Brain microvascular endothelial cell (primary cell): ENCODE measurements at places on chromosomes 5 and 9.

DNA sequence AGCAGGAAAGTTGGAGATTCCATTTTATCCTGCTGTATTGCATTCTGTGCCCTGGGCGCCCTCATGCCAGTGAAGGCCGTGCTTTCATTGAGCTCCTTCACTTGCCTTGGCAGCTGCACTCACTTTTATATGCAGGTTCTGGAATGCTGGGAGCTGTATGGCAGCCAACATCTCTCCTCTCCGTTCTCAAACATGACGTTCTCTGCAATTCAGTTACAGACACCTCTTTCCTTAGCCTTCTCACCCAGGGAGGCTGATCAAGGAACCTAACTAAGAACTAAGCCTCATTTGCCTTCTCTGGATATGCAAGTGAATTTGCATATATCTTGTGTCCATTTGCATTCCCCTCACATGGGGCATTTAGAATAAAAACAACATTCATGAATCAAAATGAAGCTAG lies 29.4 kb upstream of the PURA start:
- no peak for DNase-seq

DNA sequence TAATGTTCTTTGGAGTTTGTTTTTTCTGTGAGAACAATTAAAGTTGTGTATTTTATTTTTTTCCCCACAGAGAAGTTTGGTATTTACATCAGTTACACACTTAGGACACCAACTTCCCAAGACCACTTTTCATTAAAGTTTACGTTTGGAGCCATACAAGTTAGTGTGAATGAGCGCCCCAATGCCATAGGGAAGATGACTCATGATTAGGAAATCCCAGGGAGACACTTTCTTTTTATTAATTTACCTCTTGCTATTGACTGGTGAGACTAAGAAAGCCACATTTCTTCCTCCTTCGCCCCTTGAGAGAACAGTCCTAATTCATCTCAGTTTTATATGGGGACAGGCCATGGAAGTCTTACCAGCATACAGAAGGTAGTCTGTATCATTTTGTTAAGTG lies 57.1 kb downstream of the EDIL3 start:
- DNase-seq = no peak

GRCh38 chr5:73892806-73893205 lies 266.8 kb downstream of the ARHGEF28 start:
- peak; percentile 86 for DNase-seq

DNA sequence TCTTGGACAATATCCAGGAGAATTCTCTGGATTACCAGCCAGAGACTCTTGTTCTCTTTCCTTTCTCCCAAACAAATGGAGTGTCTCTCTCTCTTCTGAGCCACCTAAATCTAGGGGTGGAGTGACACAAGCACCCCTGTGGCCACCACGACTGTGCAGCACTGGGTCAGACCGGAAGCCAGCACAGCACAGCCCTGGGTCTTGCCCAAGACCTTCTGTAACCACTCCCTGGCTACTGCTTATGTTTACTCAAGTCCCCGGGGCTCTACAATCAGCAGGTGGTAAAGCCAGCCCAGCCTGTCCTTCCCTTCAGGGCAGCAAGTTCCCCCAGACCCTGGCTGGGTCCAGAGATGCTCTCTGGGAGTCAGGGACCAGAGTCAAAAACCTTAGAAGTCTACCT lies 110.0 kb upstream of the TUT7 start:
- no peak for DNase-seq

DNA sequence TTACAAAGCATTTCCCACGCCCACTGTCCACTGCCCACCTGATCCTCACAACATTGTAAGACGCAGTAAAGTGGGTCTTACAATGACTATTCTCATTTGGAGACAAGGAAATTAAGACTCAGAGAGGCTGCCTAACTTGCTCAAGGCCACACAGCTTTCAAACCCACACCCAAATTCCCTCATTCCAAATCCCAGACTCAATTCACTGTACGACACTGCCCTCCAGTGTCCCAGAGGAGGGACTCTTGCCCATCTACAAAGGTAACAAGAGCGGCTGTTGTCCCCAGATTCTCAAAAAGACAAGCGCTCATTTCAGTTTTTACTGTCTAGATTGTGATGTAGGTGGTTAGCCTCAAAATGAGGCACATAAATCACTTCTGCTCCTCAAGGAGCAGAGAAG lies 184.6 kb downstream of the ACTL7B start:
- DNase-seq = peak; percentile 14

- DNase-seq = no peak
Measured at GRCh38 chr5:171242521-171242920, 66.5 kb upstream of the TLX3 start.

DNA sequence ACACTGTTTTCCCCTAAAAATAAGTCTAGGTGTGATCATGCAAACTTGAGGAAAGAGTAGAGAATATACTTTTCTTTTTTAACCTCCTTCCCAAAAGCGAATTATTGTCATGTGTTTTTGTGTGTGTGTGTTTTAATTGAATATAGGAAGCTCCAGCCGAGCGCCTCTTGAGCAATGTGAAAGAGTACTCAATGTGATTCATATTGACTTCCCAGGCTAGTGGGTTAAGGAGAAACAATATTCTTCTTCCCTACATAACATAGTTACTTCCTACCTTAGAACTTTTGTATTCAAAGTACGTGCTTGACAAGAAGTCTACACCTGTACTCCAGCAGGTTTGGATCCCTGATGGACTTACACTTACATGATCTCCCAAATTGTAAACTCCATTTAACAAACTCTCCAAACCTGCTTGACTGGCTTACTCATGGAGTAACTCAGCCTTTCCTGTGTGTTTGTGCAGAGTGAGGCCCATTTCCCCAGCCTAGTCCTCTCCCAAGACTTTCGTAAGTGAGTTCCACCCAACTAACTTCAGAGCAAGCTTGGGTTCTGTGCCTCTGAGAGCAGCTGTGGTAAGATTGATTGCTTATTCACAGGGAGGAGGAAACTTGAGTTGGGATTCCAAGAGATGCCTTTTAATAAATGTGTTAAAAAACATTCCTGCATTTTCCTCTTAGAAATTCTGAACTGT lies 9.3 kb downstream of the SLC28A3 start:
- no peak for DNase-seq

DNA sequence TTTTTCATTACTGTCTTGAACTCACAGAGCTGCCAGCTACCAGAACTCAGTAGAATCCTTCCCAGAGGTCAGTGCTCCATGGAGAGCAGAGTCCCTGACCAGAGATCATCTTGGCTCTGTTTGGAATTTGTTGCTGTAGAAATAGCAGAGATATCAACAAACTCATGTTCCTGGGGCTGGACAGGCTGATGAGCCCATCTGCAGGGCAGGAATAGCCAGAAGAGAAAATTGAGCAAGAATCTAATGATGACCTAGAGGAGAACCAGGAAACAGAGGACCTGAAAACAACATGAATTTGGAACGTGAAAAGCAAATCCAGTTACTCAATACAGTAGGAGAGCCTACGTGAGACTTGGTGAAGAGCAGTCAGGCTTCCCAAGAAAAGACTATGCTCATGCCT lies 437.8 kb downstream of the PLK2 start:
- DNase-seq = no peak

DNA sequence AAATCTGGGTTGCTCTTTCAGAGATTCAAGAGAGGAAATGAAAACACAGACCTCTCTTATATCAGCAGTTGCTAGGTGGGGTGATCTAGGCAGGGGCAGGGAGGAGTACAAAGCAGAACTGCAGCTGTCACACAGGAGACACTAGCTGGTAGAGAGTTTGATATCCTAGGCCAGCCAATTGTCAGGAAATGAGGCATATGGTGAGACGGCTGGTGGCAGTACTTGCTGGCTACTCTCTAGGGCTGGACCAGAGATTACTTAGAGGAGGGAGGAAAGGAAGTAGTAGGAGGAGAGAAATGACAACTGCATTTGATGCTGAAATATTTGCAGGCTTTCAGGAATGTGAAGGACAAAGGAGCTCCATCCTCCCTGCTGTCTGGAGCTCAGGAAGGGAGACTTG lies 113.8 kb downstream of the TRIM32 start:
- DNase-seq = no peak

DNA sequence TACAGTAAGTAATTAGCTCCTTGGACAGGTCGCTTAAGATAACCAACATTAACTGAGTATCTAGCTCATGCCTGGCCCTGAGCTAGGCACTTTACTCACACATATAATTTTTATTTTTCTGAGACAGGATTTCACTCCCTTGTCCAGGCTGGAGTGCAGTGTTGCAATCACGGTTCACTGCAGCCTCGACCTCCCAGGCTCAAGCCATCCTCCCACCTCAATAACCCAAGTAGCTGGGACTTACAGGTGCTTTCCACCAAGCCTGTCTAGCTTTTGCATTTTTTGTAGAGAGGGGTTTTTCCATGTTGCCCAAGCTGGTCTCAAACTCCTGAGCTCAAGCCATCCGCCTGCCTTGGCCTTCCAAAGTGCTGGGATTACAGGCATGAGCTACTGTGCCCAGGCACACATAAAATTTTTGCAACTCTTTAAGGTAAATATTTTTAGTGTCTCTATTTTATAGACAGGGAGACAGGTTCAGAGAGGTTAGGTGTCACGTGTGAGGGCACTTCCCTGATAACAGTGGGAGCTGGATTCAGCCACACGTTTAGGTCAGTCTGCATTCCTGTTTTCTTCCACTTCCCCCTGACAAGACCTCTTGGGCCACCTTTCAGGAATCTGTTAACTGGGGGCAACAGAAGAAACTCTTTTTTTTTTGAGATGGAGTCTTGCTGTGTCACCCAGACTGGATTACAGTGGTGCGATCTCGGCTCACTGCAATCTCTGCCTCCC lies 18.2 kb downstream of the HBEGF start:
- DNase-seq = no peak

DNA sequence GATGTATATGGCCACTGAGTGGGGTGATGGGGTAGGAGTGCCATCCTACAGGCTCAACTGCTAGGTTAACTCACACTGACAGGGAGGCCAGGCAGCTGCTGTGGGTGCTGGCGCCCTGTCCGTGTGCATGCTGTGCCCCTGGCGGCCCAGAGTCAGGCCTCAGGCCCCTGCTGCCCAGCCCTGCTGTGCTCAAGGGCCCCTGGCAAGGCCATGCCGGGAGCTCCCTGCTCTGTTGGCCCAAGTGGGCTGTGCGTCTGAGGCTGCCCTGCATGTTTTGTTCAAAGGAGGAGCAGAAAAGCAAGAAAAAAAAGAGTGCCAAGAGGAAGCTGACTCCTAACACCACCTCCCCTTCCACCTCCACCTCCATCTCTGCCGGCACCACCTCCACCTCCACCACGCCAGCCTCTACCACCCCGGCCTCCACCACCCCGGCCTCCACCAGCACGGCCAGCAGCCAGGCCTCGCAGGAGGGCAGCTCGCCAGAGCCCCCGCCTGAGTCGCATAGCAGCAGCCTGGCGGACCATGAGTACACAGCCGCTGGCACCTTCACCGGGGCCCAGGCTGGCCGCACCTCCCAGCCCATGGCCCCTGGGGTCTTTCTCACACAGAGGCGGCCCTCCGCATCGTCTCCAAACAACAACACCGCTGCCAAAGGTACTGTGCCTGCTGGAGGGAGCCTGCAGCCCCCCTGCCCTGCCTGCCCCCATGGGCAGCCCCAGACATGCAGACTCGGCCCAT lies 100.1 kb downstream of the PHF2 start:
- DNase-seq = no peak

DNA sequence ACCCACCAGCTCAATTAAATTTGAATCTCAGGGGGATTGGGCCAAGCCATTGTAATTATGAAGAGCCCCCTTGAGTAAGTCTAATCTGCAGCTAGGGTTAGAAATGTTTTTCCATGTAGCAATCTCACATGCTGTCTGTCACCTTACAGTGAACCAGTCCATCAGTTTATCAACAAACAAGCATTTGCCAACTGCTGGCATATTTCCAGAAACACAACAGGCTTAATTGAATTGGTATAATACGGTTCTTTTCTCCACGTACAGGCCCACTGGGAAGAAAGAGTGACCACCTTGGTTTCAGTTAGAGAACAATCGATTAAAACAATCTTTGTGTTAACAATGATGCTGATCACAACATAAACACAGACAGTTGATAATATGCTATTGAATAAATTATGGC lies 67.4 kb downstream of the NSUN2 start:
- DNase-seq = no peak

DNA sequence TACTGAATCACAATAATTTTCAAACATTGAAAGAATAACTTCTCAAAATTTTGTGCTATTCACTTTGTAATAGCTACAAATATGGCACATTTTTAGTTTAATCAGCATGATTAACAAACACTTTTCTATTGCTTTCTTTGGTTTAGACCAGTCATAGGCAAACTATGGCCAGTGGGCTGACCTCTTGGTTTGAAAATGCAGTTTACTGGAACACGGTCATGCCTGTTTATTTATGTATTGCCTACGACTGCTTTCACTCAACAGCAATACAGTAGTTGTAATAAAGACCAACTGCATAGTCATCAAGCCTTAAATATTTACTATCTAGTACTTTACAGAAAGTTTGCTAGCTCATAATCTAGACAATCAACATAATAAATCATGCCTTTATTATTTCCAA lies 810.8 kb downstream of the TLE1 start:
- peak; percentile 65 for DNase-seq

DNA sequence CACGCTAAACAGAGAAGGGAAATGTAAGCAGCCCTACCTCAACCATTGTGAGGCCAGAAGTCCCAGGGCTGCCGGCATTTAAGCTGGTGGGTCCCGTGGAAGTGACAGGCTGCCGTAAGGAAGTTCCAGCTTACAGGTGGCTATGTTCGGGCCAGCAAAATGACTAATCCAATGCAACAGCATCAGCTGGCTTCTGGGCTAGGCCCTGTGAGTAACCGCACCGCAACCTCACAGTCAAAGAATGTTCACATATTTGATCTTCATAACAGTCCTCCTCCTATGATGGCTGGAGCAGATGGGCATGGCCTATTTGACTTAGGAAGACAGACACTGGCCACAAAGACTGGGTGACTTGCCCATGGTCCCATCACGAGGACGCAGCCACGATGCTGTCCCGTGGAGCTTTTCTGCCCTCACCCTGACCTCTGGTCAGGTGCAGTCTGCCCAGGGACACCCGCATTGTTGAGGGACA lies 88.2 kb downstream of the LIFR start:
- DNase-seq = peak; percentile 95

DNA sequence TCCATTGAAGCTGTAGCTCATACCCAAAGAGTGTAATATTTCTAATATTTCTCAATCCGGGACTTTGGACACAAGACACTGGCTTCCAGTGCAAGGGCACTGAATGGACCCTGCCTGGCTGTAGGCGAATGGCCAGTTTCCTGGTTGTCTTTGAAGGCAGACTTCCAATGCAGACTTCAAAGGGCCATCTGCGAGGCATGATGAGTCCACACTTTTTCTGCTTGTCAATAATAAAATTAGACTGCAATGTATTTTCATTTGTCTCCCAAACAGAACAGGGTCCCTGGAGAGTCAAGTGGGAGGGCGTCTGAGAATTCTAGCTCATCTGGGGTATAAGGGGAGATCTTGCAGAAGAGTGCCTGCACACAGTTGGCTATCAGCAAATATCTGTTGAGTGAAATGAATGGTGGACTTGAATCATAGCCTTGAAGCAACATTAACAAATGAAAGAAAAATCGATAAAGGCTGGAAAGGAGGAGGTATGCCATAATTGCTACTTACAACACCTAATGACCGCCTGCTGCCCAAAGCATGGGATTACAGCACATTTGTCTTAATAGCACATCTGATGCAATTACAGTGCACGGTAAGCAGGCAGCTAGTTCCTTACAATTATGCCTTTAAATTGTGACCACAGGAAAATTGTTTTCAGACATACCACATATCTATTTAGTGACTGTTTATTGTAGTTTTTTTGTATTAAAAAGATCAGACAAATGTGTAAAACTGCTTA lies 137.5 kb downstream of the ARHGEF28 start:
- DNase-seq = no peak

GRCh38 chr5:98557916-98558315 lies 215.5 kb upstream of the RGMB start:
- no peak for DNase-seq

GRCh38 chr5:176870110-176870591 lies 29.0 kb downstream of the HK3 start:
- peak; percentile 43 for DNase-seq
